ENCODE measurements at places on chromosomes 12 and 14. TPM values are rescaled to one million over a fixed set of nuclear protein-coding genes. Genes with fewer than 3 reads are reported as not detected.

DNA sequence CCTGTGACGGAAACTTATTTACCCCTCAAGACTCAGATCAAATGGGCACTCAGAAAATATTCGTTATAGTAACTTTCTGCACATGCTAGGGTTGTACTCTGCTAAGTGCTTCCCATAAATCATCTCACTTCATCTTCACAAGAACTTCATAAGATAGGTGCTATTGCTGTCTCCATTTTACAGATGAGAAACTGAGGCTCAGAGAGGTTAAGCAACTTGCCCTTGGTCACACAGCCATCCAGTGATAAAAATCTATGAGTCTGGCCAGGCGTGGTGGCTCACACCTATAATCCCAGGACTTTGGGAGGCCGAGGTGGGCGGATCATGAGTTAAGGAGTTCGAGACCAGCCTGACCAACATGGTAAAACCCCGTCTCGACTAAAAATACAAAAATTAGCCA, 33.2 kb upstream of the LHX5 start:
- no peak for DNase-seq

DNA sequence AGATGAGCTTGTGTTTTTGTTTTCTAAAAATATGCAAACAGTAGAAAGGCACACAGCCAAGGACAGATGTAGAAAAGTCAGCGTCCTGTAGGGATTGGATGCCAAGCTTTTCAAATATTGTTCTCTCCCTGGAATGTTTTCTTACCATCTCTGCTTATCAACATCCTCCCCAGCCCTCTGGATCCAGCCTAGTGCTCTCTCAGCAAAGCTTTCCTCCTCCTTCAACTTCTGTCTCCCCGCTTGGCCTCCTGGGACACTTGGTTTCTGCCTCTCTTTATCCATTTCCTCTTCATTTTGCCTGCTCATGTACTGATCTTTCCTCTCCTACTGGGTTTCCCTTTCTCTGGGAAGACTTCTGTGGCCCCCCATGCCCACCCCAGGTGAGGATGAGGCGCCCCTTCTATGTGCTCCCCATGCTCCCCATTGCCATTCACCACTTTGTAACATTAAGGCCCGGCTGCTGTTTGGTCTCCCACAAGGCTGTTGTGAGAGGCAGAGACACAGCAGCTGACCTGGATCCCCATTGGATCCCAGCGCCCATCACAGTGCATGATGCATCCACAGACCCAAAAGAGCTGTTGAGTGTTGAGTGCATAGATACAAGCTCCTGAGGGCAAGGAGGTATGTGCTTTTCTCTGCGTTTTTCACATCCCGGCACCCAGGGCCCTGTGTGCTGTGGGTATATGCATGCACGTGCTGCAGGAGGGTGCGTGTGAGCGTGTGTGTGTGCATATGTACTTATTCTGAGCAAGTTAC, 38.2 kb downstream of the EVL start:
- DNase-seq = no peak

DNA sequence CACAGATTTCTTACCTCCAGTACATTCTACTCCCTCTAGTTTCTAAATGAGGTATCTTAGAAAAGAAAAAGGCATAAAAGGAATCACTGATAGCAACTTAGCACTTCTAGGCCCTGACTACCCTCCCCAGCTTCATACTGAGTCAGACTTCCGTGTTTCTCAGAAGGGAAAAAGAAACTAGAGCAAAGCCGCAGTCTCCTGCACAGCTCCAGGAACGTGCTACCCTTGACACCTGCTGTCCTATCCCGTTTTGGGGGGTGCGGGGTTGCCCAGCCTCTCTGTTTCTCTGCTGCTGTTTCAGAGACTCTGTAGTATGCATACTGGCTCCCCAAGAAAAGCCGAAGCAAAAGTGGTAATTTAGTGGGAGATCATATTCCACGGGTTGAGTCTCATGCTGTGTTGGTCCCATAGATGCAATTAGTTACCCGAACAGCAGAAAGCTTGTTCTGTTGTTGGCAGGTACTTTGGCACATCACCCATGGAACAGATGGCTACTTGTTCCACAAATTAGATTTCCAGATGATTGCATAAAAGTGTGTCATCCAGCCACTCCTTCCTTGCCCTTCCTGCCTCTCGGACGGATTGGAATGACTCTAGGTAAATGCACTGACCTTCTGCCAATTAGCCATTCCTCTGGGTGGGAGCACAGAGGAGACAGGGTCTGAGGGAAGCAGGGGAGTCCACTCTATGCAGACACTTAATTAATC, 438.1 kb downstream of the FUT8 start:
- DNase-seq = no peak

- no peak for DNase-seq
Measured at GRCh38 chr14:104975481-104976197, 2.5 kb downstream of the AHNAK2 start.

- DNase-seq = peak; percentile 72
Measured at GRCh38 chr14:94100847-94101246, 9.7 kb upstream of the IFI27 start.

DNA sequence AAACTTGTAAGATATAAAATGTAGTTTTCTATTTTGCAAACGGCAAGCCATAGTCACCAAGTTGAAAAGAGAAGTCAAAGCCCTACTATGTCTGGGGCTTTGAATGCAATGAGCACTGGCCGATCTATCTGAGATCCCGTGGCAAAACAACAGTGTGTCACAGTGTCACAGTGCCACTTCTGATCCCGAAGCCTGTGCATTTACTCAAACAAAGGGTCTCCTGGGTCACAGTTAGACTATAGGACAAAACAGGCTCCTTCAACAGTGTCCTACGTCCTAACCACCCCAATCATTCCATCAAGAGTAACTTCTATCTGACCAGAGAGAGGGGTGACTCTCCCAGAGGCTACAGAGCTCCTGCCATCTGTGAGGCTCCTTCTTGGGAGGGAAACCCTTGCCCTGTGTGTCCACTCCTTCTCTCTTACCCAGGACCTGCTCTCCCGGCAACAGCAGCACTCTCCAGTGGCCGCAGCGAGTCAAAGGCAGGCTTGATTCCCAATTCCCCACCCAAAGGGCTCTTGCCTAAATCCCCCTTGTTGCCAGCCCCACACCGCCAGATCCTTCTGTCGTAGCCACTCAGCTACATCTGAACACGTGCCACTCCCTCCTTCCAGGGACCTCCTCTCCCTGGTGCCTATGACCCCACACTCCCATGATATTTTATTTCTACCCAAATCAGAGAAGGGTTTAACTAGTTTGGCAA, 14.0 kb upstream of the SELPLG start:
- DNase-seq = no peak

DNA sequence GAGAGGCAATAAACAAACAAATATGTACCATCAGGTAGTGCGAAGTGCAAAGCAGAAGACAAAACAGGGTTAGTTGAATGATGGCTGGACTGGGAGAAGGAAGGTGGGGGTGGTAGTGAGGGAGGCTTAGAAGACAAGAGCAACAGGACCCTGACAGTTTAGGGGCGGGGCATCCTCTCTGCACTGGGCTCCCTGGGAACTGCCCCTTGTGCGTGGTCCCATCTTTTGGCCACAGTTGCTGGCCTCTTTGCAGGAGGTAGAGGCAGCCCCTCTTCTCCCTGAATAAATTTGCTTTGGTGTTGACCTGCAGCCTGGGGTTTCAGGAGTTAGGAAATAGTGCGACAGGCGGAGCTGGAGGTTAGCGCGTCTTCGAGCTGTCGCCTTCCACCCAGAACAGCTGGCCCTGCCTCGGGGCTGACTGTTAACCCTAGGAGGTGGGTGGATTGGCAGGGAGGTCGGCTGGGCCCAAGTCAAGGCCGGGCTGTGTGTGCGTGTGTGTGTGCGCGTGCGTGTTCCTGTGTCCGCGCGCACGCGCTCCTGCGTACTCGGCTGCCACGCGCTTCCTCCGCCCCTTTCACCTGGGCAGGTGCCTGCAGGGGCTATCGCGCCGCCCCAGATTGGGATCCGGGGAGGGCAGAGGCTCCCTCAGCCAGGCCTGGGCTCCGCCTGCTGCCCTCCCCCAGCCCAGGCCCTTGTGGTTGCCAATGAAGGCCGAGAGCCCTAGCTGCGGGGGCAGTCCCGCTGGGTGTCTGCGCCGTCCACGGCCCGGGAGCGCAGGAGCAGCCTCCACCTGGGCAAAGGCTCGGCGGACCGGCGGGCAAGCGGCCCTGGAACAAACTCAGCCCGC, 180.8 kb downstream of the ADCK1 start:
- no peak for DNase-seq

GRCh38 chr12:86911973-86912372, 655.8 kb upstream of the MGAT4C start:
- DNase-seq = no peak

DNA sequence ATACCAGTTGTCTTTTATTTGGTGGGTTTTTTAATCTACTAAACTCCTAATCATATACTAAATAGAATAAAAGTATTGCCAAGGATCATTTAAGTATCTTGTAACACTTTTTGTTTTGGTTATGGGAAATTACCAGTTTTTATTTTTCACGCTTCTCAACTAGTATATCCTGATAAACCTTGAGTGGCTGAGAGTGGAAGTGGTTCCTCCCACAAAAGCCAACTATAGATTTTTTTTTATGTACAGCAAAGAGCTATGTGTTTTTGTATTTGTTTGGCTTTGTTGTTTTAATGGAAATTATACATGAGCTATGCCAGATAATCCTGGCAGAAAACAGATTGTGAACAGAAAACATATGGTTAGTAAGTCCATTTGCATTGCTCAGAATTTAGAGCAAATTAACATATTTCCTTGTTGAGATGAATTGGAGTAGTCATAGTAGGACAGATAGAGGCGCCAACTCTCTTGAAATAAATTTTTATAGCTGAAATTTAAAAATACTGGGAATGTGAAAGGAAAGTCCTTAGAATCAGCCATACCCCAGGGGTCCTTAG, 60.9 kb upstream of the PSMA6 start:
- peak; percentile 22 for DNase-seq

The SLCO1A2 gene
- total RNA-seq = not detected

The AQP2 gene
- not detected for total RNA-seq

Measured in fibroblast of lung (primary cell).